ENCODE measurements at places on chromosomes 11 and 22. TPM values are rescaled to one million over a fixed set of nuclear protein-coding genes. Genes with fewer than 3 reads are reported as not detected.
A peak's percentile ranks its signal among the peaks of the same experiment; 100 is the strongest.

GRCh38 chr11:110908401-110909105 is 196.3 kb upstream of the ARHGAP20 start:
- DNase-seq: peak; percentile 71

Gene CRACR2B
- 15.0 TPM for total RNA-seq

Gene FREY1
- total RNA-seq: 1.3 TPM

Gene CECR2
- total RNA-seq: 0.06 TPM

DNA sequence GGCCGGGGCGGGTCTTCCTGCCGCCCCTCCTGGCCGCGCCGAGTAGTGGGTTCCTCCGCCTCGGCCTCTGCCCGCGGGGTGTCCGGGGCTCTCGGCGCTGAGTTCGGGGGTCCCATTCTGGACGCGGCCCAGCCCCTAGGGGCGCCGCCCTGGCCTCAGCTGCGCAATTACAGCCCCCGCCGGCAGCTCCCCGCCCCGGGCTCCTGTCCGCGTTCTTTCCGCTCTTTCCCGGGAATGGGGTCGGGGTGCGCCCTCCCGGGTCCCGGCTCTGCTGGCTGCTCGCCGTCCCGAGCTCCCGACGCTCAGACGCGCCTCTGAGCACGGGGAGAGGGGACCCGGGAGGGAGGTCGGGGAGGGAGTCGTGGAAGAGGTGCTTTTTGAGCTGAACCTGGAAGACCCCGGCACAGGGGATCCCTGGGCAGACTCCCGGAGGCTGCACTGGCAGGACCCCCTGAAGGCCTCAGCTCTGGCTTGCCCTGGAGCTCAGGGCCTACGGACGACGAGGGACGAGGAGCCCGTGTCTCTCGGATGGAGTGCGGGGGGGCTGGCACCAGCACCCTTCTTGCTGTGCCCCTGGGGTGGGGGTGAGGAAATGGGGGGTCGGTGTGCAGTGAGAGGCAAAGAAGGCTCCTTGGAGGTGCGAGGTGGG is 558 bp downstream of the TSPAN4 start:
- DNase-seq: no peak

- no peak for DNase-seq
These were observed 12.5 kb downstream of the SLC6A5 start for GRCh38 chr11:20611892-20612291.

Gene SCGB1C1
- not detected for total RNA-seq

Gene ABTB2
- total RNA-seq: 6.0 TPM

Gene RFPL2
- total RNA-seq: 2.8 TPM

Gene ABCG4
- not detected for total RNA-seq

Gene SCUBE2
- total RNA-seq: not detected

DNA sequence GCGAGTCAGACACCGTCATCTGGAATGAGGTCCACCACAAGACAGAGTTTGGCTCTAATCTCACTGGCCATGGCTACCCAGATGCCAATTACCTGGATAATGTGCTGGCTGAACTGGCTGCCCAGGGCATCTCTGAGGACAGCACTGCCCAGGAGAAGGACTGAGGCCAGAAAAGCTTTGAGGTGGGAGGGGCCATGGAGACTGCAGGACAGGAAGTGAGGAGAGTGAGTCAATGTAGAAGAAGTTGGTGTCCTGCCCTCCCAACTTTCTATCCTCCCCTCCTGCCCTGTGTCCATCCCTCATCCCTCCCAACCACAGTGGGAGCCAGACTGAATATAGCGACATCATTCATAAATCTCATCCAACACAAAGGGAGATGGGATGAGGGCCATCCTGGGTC is 8.0 kb downstream of the MPEG1 start:
- no peak for DNase-seq

DNA sequence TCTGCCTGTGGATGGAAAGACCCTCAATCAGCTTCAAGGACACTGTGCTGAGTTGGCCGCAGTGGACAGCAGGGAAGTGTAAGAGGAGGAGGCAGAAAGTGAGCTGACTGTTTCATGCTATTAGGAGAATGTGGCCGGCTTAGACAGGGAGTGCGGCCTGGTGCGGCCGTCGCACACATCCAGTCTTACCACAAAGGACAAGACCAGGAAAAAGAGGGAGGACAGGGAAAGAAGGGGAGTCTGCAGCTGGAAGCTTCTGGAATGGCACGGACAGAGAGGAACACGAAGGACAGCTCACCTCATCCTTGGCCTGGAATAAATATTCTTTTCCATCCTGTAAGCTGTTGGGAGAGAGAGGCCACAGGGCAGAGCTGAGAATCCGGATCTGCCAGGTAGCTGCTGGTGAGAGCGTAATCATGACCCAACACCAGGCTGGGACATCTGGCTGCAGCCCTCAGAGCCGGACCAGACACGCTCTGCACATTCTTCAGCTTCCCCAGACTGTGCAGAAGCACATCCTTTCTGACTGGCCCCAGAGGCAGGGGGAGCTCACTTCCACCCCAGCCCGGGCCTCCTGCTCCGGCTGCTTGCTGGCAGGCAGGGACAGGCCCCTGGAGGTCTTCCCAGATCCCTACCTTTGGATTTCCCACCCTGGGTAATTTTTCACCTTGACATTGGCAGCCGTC is 8.6 kb upstream of the RBM4B start:
- no peak for DNase-seq

Gene OR52L1
- total RNA-seq: not detected

GRCh38 chr11:94941131-94941530 is 32.2 kb downstream of the CWC15 start:
- DNase-seq: no peak

- DNase-seq: no peak
These were observed 17.9 kb downstream of the SEC14L3 start for GRCh38 chr22:30453731-30454510.

GRCh38 chr11:58318532-58318931 is 40.3 kb downstream of the OR5B17 start:
- DNase-seq: no peak

All from Caki2 (cell line).